Mesothelial cell of epicardium (in vitro differentiated cells): ENCODE measurements at places on chromosomes 7 and 10.

DNA sequence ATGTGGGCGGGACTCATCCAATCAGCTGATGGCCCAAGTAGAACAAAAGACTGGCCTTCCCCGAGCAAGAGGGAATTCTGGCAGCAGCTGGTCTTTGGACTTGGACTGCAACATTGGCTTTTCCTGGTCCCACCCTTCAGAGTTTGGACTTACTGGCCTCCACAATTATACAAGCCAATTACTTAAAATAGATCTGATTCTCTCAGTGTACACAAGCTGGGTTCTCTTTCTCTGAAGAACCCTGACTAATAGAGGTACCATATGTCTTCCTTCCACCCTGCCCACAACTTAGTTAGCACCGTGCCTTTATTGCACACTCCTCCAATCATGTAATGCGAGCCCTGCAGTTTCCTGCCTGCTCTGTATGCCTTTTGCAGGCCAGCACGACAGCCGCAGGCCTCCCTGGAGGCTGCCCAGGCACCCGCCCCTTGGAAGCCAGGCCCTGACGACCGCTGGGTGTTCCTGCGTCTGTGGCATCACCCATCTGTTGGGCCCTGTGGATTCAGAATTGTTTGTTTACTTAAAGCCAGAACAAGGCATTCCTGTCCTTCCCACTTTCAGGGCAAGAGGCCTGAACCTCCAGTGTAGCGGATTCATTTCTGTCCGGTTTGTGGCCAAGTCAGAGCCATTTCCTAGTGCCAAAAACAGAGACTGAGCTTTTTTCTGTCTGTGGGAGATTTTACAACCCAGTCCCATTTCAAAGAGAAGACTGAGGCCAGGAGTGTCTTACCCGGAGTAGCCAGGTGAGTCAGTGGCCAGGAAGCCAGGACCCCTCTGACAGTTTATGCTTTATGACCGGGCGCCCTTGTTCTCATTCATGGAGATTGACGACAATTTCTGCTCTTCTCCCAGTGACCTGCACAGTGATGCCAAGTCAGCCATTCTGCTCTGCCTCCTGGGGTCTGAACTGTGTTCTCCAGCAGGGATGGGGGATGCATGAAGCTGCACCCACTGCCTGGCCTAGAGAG is 968 bp upstream of the INMT start:
- DNase-seq: no peak

GRCh38 chr7:134422008-134422407 is 36.9 kb downstream of the AKR1B1 start:
- no peak for DNase-seq

DNA sequence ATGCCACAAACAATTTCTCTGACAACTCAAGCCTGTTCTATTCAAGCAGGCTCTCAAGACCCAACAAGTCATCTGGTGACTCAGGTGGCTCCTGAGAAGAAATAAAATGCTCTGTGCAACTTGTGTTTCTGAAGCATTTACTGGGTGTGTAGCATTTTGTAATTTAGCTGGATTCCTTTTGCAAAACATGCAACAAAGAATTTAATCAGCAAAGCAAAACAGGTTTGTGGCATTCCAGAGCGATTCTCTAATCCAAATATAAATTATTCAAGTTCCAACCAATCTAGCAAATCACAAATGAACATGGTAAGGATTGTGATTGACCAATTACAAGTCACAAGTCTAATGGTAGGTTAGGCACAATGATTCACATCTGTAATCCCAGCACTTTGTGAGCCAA is 39.8 kb upstream of the C10orf67 start:
- no peak for DNase-seq

- DNase-seq: no peak
Observed at GRCh38 chr7:29937132-29937531, 52.5 kb downstream of the SCRN1 start.

DNA sequence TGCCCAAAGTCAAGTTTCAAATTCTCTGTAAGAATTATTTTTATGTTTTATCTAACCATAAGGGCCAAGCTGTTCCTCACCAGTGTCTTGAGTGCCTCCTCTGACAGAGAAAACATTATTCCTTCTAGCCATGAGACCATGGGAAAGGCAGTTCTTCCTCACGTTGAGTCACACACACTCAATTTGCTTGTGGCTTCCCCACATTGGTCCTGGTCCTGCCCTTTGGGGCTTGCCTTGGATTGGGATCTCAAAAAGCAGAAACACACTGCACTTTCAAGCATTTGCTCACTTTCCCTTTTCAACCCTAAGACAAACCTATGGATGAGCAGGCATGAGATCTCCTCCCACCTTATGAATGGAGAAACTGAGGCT is 248.3 kb upstream of the IGFBP3 start:
- DNase-seq: no peak

- DNase-seq: no peak
Observed at GRCh38 chr10:30529373-30529998, 95.5 kb downstream of the MAP3K8 start.

GRCh38 chr10:118565301-118566075 is 30.0 kb downstream of the PRLHR start:
- DNase-seq: no peak

DNA sequence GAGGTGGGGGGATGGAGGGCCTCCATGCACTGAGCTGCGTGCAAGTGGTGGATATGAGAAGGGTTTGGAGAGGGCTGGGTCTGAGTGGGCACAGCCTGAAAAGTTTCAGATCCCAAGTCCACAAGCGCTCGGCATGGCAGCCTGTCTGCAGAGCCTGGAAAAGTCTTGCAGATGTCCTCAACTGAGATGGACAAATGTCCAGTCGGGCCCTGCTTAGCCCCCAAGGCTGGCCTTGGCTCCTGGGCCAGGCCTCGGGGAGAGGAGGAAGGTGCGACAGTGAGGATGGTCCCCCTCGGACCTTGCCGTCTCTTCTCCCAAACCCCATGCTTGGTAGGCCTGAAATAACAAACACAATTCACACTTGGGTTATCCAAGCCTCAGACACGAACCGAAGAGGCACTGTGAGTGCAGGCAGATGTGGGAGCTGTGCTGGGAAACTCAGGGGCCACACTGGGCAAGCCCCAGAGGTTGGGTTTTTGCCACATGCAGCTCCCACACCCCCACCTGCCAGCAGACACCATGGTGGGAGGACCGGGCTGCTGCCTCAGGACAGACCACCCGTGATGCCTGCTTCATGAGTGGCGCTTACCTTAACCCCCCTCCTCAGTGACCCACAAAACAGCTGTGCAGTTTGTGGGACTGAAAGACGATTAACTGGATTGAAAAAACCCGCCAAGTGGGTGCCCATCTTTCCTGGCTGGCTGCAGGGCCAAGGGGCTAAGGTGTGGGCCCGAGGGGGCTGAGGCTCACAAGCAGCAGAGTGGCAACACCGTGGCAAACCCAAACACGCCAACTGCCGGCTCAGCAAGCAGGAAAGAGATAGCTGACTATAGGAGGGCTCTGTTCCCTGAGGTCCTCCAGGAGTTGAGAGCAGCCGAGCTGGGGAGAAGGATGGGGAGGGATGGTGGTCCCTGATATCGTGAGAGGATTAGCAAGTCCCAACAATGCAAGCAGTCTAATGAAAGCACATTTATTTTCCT is 156.8 kb downstream of the RNF216 start:
- DNase-seq: no peak

GRCh38 chr10:79390551-79391229 is 43.4 kb downstream of the PPIF start:
- peak; percentile 16 for DNase-seq

DNA sequence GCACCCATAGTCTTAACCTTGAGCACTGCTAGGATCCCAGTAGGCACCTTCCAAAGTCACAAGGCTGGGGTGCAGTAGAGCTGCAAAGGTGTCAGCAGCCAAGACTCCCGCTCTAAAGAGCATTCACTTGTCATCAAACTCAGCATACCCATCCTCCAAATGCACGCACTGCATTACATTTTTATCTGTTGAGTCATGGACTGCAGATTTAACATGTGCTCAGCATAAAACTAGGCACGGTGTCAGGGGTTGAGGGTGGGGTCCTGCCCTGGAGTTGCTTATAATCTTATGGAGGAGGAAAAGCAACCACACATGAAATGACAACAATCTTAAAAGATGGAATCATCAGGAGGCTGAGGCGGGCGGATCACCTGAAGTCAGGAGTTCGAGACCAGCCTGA is 102.6 kb downstream of the PARP12 start:
- no peak for DNase-seq

DNA sequence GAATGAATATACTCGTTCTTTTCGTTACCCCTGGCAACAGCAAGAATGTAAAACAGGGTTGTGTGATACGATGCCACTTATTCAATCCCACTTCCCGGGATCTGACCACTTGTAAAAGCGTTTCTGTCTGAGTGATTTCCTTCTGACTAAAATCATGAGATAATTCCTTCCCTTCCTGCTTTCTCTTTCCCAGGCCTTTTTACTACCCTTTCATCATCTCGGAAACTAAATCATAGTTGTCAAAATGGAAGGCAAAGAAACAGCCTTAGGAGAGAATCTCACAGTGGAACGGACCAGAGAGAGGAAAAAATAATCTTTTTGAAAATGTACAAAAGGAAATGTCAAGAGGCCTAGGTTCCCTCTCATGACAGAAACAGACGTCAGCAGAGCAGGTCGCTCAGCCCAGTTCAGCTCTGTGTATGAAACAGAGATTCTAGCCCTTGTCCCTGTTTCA is 29.8 kb downstream of the DIP2C start:
- DNase-seq: no peak

DNA sequence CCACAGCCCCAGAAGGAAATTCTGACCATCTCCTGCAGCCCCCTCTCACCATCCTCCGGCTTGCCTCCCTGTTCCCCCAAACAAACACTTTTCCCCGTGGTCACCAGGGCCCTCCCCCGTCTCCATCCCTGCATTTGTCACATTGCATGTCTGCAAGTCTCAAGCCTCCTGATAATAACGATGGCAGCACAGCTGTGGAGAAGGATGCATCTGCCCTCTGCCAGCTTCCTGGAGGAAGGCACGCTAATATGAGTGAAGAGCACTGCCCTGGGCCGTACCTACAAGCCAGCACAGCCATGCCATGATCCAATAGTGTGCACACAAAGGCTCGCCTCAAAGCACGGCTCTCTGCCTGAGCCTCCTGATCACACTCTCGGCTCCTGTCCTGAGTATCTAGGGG is 98.5 kb downstream of the SLIT1 start:
- DNase-seq: no peak

- DNase-seq: no peak
Observed at GRCh38 chr7:130369831-130370550, 10.3 kb upstream of the CPA1 start.

DNA sequence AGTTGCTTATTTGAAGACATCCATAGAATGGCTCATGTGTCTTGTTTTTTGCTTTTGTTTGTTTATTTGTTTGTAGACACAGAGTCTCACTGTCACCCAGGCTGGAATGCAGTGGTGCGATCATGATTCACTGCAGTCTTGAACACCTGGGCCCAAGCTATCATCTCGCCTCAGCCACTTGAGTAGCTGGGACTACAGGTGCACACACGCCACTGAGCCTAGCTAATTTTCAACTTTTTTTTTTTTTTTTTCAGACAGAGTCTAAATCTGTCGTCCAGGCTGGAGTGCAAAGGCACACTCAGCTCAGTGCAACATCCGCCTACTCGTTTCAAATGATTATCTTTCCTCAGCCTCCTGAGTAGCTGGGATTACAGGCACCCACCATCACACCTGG is 83.3 kb upstream of the KLF6 start:
- no peak for DNase-seq

DNA sequence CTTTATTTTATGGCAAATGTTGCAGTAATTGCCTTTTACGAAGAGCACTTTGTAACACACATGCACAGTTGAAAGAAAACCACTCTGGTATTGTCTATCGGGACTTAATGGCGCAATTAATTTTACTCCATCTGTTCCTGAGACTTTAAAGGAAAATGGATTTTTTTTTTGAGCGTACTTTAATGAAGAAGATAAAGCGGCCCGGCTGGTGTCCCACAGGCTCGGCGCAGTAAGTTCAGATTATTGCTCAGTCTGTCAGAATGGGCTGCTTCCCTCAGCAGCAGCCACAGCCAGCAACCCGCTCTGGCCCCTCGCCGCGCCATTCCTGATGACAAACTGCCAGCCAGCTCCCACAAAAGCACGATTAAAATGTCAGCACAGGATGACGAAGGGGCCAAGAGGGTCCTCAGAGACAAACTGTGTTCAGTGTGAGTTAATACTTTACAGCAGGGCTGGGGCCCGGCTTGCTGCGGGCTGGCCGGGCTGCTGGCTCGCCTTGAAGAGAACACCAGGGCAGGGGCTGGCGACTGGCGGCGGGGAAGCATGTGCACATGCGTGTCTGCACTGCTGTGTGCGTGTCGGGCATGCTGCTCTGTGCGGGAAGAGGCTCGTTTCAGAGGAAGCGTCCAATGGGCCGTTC is 501.0 kb upstream of the GALNT17 start:
- DNase-seq: no peak

GRCh38 chr7:94445696-94446194 is 51.0 kb downstream of the COL1A2 start:
- DNase-seq: no peak

DNA sequence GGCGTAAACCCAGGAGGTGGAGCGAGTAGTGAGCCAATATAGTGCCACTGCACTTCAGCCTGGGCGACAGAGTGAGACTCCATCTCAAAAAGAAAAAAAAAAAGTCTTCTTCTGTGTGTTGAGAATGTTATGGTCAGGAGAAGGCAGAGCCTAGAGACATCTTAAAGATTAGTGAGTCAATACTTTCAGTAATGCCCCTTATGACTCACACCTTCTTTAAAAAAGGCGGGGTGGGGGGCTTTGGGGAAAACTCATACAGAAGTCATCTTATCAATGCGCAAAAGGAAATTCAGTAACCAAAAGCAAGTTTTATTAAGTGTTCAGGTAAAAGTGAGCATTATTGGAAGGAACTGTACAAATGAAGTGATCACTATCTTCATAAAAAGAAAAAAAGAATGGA is 1369.8 kb upstream of the LRRTM3 start:
- DNase-seq: no peak

DNA sequence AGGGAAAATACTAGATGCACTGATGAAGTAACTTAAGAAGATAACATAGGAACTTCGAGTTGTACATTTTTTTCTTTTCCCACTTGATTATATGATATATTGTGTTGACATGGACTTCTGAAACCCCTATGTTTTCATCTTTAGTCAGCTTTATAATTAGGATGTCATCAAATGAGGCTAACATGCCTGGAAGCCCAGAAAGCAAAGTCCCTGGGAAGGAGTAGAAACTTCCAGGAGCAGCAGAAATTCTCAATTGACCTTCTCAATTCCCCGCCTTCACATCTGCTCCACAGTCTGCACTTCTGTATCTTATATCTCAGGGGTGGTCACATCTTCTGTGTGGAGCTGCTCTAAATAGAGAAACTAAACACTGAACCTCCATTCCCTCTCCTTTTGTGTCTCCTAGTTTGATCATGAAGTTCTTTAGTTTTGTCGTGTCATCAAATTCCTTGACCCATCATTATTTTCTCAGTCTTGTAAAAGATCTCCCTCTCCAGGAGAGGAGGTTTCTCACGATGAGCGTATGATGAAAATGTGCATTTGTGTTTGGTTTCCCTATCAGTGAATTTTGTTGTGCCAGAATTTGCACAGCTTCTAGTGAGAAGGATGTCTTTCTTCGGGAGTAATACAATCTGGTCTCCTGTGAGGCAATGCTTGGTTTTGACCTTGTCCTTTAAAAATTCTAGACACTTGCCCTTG is 303.3 kb downstream of the SUGCT start:
- no peak for DNase-seq

GRCh38 chr7:44798649-44799305 is 2.3 kb downstream of the PPIA start:
- DNase-seq: no peak

GRCh38 chr7:135326636-135327280 is 93.1 kb downstream of the STRA8 start:
- DNase-seq: no peak

- no peak for DNase-seq
Observed at GRCh38 chr10:132366006-132366405, 31.0 kb upstream of the PWWP2B start.
